NCI-H1092 (cell line): ENCODE measurements at places on chromosomes 7 and 10.

GRCh38 chr7:44338600-44338999, 13.2 kb upstream of the CAMK2B start:
- DNase-seq = no peak

DNA sequence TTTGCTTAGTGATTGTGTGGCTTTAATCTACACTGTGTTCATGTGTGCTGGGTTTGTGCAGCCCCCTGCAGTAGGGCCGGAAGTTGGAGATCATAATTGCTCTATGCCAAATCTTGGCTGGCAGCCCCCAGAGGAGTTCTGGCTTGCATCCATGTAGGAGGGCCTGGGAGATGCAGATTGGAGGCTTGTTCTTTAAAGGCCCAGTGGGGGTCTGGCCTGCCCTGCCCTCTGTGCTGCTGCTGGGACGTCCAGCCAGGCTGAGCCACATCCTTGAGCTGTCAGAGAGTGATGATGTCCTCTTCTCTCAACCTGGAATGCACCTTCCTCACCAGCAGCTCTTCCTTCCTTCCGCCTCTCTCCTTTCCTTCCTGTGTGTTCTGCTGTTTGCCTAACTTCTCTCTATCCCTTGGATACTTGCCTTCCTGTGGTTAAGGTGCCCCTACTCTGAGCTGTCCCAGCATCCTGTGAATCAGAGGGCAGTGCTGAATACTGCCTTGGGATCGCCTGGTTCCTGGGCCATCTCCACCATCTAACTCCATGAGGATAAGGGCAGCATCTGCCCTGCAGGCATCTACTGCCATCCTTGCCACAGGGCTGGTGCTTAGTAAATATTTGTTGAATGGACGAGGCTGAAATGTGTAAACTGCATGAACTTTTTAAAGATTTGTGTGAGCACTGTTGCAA, 30.2 kb downstream of the DOCK1 start:
- DNase-seq = no peak

- DNase-seq = no peak
Measured at GRCh38 chr7:133789974-133790373, 337.2 kb upstream of the LRGUK start.

- DNase-seq = no peak
Measured at GRCh38 chr10:127968659-127969058, 61.8 kb downstream of the PTPRE start.

DNA sequence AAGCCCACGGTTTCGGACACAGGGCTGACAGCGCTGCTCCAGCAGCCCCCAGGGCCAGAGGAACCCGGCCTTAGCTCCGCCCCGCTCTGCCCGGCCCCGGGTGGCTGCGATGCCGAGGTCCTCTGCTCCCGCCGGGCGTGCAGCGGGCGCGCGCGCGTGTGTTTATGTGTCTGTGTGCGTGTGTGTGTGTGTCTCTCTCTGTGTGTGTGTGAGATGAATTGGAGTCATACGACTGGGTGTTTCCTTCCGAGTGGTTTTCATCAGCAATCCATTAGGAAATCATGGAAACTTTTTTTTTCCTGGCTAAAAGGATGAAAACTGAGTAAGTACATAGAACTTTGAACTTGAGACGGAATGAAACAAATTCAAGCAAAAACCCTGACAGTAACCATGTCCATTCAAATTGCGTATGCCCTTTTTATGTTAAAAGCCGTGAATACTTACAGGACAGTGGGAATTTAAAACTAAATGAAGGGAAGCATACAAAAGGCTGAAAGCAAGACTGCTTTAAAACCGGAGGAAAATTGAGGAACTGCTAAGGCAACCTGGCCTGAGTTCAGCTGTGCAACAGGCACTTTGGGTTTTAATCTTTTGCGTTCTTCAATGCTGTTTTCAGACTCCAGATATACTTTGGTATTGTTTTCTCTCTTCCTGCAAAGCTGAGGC, at the start of gene CPED1:
TSS of gene CPED1 (plus strand) at position 121 of the 666 bp plus-strand sequence. CDS start 911 bp downstream, outside the sequence.
- DNase-seq = peak; percentile 16

- DNase-seq = no peak
Measured at GRCh38 chr7:154332811-154333580, 280.8 kb downstream of the DPP6 start.

DNA sequence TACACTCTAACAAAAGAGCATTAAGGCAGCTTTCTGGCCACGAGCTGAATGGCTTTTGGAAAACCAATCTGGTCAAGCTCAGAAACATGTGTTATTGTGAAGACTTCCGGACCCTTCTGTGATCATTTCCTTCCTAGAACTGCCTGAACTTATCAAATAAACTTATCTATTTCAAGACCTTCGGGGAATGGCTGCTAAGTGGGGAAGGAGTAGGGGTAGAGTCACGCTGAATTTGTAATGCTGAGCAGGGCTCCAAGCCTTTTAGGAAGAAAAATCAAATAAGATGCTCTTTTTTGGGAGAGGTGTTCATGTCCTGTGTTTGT, 56.6 kb downstream of the PAPSS2 start:
- DNase-seq = no peak

DNA sequence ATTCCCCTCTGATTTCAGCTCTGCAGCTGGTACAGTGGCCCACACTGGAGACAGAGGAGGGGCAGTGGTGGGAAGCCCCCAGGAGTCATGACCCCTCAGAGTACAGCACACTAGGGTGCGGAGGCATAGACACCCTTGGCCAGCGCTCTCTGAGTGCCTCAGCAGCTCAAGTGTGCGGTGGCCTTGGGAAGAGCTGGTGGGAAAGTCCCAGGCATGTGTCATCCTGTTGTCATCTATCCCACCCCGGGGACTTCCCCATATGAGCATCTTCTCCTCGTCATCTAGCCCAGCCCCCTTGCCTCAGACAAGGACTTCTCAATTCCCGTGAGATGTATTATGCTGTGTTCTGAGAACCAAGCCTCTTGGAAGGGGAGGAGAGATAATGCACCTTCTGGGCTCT, 15.6 kb upstream of the PPIF start:
- no peak for DNase-seq

DNA sequence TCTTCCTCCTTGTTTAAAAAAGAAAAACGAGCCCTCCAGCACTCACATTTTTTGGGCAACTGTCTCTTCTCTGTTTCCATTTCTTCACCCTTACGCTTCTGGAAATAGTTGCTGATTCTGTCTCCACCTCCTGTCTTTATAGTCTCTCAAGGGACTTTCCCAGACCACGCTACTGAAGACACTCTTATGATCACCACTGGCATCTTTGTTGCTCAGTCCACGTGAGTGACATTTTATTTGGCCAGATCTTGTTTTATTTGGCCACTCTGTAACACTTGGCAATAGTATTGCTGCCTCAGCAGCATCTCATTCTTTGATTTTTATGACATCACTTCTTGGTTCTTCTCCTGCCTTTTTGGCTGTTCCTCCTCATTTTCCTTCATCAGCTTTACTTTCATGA, 21.6 kb upstream of the NME8 start:
- DNase-seq = no peak

- peak; percentile 97 for DNase-seq
Measured at GRCh38 chr7:767580-767940, 40.5 kb upstream of the PRKAR1B start.

DNA sequence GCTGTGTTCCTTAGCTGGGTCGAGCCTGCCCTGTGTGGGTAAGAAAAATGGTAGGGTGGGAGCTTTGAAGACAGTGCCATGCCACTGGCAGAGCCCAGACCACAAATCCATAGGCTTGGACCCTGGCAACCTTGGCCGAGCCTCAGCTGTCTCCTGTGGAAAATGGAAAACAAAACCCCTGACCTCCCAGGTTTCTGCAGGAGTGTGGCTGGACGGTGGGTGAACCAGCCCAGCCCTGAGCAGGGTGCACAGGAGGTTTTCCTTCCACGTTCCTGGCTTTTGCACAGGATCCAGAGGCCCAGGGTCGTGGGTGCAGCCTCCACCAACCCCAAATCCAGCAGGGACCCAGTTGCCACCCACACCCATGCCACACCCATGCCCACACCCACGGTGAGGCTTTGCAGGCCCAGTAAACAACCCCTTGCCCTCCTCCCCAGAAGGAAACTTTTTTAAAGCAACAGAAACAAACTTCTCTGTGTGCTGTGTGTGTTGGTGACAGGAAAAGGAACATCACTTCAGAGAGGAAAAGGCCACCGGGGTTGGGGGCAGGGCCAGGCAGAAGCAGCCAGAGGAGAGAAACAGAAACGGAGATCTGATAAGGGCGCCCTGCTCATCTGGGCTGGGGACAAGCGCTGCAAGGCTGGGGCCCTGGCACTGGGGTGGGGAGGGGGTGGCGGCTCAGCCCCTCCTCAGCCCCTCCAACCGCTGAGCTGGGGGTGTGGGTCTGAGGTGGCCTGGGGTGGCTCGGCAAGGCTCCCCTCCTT, 20.7 kb upstream of the ZMIZ1 start:
- DNase-seq = no peak

DNA sequence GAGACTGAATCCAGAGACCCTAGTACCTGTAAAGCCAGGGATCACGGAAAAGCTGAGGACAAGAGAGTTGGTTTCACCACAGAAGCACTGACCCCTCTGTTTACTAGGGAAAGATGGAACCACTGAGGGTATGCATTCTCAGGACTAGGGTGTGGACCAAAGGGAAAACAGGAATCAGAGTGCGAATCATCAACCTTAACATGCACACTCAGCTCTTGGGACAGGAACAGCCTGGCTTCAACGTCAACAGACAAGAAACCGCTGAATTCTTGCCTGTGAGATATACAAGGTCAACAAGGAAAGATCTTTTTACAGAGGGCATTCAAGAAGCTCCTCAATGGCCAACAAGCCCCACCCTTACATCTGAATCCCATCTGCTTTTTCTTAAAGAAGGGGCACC, 14.9 kb downstream of the TNRC18 start:
- no peak for DNase-seq

DNA sequence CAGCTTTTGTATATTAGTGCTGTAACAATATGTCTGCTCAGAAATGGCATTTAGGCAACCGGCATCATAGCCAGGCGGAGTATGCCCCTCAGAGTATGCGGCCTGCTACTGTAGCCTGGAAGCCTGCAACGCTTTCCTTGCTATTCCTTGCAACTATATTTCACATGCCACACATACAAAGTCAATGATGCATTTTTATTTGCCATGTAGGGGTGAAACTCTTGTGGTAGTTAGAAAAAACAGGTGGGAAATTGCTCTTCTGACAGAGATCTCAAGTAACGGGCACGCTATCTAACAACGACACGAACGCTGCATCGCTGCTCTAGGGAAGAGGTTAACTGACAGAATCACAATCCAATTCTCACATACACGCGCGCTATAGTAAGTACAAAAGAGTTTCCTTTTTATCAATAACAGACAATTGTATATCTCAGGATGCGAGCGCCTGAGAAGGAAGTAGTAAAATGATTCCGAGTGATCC, 5.9 kb downstream of the EBF3 start:
- no peak for DNase-seq

GRCh38 chr10:104907521-104907920, 266.4 kb downstream of the SORCS3 start:
- no peak for DNase-seq

GRCh38 chr7:143974459-143974858, 19.8 kb downstream of the OR2F1 start:
- no peak for DNase-seq

- DNase-seq = no peak
Measured at GRCh38 chr7:109158246-109158645, 588.6 kb downstream of the DNAJB9 start.

- peak; percentile 57 for DNase-seq
Measured at GRCh38 chr10:101217450-101218281, 11.6 kb downstream of the LBX1 start.

- DNase-seq = no peak
Measured at GRCh38 chr10:72753760-72754231, 61.9 kb downstream of the MCU start.

GRCh38 chr10:99236627-99237309, 1.1 kb upstream of the HPSE2 start:
- no peak for DNase-seq

DNA sequence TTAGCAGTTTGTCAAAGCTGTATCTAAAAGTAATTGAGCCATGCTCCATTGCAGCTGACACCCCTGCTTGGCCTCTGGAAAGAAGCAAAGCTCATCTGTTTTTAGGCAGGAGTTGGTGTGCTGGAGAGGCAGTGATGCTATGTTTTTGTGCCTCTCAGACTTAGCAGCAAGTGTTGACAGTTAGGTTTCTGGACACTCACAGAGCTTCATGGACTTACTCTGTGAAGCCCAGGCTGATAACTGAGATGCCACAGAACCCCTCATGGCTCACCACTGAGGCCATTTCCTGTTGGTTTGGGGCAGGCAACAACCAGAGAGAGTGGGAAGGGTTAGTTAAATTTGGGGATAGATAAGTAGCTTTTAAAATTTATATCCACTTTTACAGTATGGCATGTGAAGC, 59.8 kb downstream of the BTAF1 start:
- no peak for DNase-seq

DNA sequence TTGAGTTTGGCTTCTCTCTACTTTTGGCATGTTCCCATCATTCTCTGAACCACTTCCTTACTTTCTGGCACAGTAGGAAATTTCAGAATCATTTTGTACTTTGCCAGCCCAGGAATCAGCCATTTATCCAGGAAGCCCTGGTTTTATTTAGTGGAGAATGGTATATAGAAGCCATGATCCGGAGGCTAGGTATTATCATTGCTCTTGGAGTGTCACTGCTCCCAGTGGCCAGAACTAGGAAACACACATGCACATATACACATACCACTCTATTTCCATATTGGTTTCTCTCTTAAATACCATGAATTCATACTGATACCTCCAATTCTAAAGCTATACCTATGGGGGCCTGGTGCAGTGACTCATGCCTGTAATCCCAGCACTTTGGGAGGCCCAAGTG, 36.3 kb downstream of the SUFU start:
- no peak for DNase-seq

DNA sequence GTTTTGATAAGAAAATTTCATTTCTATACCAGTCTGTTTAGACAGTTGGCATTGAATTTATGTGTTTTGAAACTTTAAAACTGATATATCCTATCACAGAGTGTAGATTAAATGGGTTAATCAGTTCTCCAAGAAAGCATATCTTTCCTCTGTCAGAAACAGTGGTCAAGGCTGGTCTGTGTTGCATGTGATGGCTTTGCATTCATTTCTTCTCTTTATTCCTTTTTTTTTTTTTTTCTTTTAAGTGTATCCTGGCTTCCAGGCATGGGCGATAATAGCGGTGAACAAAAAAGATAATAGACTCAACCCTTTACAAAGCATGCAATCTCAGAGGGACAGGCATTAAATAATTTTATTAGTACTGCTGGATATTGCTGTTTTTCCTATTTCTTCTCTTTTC, 136.6 kb downstream of the LRRC4 start:
- no peak for DNase-seq

GRCh38 chr10:3169271-3169670, 3.3 kb downstream of the PITRM1 start:
- no peak for DNase-seq

DNA sequence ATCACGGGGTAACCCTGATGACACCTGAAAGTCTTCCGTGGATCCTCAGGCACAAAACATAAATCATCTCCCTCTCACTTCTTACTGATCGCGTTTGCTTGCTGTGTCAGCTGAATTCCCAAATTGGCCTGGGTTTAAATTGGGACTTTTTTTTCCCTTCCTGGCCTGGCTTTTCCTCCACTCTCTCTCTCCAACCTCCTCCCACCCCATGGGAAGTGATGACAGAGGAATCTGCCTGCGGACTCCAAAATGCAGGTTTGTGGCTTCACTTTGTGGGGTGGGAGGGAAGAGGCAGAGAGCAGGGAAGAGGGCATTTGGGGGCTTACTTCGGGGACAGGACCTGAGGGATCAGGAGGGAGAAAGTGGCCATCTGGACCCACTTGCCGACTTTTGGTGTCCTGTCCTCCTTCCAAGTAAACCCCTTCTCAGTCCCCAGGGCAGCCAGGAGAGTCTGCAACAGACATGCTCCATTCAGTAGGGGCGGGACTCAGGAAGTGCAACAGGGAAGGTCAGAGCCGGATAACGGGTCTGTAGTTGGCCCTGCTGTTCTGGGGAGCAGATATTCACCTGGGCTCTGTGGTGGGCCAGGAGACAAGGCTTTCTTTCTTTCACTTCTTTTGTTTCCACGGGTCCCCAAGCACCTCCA, 172.7 kb downstream of the PLXNA4 start:
- no peak for DNase-seq
